ENCODE measurements at places on chromosomes 7 and 10.

DNA sequence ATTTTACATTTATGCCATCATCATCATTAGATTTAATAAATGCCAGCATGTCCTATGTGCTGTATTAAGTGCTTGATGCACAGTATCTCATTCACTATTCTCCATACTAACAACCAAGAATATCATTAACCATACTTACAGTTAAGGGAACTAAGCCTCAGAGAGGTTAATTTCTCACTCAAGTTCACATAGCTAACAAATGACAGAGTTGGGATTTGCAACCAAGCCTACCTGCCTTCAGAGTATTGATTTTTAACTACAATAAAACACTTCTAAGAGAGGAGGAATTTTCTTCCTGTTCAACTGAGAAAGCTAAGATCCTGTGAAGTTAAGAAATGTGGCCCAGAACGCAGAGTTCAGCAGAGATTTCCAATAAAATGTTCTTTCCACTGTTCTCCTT, 403.0 kb downstream of the KCNMA1 start:
- DNase-seq, result no peak

GRCh38 chr7:33876596-33877274, 28.6 kb upstream of the BMPER start:
- no peak for DNase-seq

DNA sequence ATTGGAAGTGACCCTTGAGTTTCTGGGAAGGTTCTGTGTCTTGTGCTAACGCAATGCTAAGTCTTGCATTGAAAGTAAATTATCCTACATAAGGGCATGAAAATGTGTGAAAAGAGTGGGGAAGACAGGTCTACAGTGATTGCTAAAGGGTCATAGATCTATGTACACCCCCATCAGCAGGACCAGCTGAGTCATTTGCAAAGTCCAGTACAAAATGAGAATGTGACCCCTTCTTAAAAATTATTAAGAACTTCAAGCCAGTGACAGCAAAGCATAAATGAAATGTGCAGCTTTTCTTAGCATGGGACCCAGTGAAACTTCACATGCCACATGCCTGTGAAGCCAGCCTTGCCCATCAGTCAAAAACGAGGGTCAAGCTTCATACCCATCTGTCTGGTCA, 640.7 kb upstream of the MKI67 start:
- DNase-seq, result no peak

DNA sequence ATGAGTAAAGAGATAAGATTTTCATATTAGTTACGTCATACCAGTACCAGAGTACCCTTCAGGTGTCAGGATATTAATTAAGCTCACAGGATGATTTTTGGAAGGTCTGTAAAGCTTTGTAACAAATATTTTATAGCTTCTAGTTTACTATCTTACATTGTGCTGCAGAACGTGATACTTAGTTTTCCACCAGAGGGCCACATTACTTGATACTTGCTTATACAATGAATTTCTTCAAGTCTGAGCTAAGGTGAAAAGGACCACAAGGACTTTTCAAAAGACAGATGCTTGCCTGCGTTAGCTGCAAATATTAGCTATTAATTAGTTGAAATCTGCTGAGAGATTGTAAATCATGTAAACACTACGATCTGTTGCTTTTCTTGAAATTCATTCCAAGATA, 12.2 kb downstream of the FOXP2 start:
- DNase-seq, result no peak

DNA sequence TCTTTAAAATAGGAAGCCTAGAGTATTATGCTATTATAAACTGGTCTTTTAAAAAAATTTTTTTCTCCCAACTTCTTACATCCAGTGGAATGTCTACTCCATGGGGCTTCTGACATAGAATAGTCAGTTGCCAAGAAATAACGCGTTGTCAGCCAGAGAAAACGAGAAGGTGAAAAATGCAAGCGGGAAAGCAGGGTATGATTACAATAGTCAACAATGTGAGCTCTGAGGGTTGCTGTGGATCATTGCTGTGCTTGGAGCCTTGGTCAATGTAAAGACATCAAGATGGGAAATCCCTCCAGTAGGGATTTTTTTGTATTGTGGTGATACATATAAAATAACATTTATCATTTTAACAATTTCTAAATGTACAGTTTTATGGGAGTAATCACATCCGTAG, 27.6 kb upstream of the PLPP4 start:
- DNase-seq, result no peak

GRCh38 chr7:148011753-148012152, 578.8 kb upstream of the C7orf33 start:
- DNase-seq, result no peak

DNA sequence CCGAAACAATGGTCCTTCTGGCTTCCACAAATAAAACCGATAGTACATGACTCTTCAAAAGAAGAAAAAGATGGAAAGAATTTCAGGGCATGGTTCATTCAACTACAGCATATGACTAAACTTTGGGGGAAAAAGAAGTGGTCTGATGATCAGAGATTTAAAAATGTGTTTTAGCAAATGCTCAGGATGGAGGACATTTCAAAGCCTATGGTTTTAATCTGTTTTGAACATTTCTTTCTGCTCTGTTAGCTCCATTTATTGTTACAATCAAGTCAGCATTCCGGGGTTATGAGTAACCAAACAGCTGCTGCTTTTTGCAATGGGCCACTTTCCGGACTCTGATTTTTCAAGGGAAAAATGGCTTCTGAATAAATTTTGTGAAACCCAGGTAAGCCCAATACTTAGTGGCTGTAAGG, 142.4 kb downstream of the CUBN start:
- DNase-seq, result no peak

DNA sequence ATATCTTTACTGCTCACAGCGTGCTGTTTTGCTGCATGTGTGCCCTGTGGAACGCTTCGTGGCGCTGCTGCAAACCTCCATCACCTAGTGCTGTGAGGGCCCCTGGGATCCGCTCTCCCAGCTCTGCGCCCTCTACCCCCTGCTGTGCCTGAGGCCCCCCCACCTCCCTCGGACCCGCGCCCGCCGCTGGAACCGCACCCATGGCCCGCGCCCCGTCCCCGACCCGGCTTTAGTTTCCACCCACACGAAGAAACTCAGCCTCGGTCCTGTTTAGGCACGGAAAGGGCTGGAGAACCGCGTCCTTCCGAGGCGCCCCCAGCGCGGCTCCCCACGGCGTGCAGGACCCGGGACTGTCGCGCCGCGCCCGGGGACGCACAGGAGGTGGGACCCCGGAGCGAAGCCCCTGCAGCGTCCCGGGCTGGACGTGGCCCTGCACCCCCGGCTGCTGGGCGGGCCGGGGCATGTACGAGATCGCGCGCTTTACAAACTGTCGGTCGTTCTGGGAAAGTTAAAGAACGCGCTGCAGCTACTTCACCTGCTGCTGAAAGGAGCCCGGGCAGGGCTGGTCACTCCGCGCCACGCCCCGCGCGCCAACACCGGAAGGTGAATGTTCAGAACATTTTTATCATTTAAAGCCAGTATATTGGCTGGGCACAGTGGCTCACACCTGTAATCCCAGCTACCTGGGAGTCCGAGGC, 54.3 kb downstream of the BMS1 start:
- DNase-seq, result no peak

DNA sequence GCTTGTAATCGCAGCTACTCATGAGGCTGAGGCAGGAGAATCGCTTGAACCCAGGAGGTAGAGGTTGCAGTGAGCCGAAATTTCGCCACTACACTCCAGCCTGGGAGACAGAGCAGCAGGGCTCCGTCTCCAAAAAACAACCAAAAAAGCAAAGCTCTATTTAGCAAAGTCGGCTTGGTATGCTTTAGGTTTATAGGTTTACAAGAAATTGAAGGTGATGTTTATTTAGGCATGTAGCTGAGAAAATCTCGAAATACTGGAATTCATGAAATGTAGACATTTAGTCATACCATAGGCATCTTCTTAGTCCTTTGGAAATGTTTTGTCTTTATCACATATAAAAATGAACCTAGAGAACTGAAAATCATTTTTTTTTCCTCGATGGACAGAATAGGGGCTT, 453.8 kb upstream of the ANKRD30A start:
- no peak for DNase-seq
